ENCODE measurements at places on chromosomes 12 and 14.

DNA sequence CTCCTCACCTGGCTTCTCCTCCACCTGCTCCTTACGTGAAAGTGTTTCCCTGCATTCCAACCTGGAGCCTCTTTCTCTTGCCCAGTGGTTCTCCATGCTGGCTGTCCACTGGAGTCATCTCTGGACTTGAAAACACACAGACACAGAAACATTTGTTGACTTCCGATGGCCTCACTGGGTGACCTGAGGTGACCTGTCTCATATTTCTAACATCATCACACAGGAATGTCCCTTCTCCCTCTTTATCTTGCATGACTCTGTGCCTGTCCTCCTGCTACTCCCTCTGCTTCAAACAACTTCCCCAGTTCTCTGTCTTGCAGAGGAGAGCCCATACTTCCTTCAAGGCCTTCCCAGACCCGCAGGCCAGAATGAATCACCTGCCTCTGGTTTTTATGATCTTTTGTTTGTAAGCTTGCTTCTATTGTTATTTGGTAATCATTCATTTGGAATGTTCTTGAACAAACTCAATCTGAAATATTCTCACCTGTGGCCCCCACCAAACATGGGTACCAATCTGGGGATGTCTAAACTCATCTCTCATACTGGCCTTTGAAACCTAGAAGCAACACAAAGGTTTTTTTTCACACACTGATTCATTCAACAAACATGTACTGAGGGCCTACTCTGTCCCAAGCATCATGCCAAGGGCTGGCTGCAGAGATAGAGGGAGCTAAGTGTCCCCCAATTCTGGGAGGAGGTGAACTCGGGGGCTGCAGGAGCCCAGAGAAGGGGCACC lies 9.7 kb upstream of the RIN3 start:
- no peak for DNase-seq

GRCh38 chr14:77573964-77574363 lies 42.5 kb downstream of the SPTLC2 start:
- no peak for DNase-seq

DNA sequence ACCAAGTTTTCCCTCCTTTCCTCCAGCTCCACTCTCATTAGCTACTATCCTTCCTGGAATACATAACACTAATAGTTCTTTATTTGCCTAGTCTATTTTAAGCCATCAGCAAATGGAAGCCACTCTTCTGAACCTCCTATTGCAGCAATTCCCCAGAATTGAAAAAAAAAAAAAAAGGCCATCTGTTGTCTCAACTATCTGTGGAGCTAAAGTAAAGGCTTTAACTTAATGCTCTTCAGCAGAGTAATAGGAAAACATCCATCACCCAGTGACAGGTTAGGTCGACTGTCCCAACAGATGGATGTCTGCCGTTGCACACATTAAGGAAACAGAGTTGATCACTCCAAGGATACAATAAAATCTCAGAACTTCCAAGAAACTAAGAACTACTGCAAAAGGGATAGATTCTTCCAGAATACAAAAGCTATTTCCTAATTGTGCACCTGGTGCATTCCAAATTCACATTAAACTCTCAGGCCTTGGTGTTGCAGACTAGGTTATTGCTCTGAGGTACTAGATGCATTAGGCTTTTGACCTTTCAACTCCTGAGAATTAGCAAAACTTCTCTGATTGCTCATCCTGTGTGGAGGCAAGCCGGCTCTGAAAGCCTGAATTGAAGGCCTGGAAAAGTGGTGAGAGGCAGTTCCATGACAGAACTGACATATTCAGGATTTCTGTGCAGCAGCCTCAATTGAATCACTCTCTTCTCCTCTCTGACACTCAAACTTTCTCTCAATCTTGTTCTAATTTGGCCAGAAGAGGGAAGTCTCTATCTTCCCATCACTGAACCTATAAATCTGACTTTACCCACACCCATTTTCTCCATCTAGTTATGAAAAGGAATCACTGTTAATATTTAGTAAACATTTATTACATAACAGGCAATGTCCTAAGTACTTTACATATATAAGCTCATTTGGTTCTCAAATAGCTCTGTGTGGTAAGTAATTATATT lies 238.4 kb upstream of the HMGA2 start:
- DNase-seq = no peak

DNA sequence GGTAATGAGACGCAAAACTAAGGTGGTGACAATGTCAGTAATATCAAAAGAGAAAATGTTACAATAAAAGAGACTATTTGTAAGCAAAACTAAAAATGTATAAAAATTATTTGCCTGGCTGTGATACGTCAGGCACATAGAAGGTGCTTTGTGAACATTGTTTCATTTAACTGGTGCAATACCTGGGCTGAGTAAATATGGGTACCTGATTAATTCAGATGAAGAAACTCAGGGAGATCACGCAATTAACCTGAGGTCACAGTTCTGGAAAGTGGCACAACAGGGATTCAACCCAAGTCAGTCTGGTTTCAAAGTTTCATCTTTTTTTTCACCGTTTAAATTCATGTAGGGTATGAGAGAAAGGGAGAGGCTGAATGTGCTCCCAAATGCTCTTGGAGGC lies 71.0 kb upstream of the KRAS start:
- no peak for DNase-seq

DNA sequence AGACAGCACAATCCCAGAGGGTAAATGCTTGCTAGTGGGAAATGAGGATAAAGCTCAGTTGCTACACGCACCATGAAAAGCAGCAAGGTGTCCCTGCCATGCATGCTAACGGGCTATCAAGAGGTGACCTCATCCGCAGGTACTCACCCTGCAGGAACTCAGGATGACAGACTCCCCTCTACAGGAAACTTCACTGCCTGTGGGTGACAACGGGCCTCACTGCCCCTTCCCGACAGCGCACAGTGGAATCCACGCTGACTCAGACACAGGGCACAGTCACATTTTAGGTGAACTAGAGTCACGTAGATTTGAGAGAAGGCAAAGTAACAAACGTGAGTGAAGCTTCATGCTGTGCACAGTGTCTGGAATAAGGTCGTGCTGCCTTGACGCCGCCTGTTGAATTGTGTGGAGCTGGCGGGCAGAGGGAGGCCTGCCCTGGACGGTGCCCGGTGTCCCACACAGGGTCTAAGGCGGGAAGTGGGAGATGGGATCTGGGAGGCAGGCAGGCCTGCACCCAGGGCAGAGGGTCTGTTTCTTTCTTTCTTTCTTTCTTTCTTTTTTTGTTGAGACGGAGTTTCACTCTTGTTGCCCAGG lies 331.8 kb downstream of the TMEM132D start:
- DNase-seq = no peak

GRCh38 chr12:126668538-126668937 lies 1598.4 kb upstream of the TMEM132C start:
- DNase-seq = no peak

DNA sequence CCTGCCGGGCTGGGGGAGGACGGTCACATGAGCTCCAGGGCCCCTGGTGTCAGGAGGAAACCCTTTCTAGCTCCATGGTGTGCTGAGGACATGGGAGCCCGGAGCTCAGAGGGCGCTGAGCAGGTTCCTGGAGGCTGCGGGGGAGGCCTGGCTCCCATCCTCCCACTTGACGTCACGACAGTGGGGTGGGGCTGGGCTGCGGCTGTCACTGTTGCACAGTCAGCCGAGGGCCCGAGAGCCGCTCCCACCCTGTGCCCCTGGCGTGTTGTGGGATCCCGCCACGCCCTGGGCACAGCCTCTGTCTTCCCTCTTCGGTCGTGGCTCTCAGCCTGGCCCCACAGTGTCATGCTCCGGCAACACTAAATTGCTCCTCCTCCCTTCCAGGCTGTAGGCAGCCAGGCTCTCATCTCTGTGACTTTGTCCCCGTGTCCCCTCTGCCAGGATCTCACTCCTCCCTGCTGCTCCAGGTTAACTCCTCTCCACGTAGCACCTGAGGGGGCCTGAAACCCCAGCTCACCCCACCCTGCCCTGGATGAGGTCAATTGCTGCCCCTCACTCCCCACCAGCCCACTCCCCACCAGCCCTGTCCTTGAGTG lies 33.0 kb downstream of the BEGAIN start:
- no peak for DNase-seq

DNA sequence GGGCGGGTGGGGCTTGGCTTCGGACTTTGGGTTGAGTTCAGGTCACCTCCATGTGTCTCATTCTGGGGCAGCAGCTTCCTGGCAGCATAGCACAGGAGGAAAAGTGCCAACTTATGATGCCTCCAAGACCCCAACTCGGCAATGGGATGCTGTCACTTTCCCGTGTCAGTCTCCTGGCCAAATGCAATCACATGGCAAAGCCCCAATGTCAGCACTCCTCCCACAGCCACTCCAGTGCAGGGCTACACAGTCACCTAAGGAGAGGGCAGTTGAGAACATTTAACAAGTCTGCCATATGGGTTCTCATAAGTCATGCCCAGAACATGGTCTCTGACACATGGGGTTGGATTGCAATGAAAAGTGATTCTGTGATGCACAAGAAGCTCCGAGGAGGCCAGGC lies 26.7 kb downstream of the ELK3 start:
- no peak for DNase-seq

- no peak for DNase-seq
Measured at GRCh38 chr12:13941258-13942249, 39.8 kb downstream of the GRIN2B start.

DNA sequence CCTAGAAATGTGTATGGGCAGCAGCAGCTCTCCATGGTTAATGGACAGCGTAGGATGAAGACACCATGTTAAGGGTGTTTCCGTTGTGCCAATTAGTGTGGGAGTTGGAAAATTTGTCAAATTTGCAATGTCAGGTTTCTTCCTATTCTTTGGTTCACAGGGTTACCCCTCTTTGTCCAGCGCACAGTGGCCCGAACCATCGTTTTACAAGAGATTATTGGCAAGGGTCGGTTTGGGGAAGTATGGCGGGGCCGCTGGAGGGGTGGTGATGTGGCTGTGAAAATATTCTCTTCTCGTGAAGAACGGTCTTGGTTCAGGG lies 26.0 kb upstream of the TAMALIN start:
- DNase-seq = no peak

GRCh38 chr14:64082837-64083236 lies 211.3 kb downstream of the ESR2 start:
- DNase-seq = no peak

DNA sequence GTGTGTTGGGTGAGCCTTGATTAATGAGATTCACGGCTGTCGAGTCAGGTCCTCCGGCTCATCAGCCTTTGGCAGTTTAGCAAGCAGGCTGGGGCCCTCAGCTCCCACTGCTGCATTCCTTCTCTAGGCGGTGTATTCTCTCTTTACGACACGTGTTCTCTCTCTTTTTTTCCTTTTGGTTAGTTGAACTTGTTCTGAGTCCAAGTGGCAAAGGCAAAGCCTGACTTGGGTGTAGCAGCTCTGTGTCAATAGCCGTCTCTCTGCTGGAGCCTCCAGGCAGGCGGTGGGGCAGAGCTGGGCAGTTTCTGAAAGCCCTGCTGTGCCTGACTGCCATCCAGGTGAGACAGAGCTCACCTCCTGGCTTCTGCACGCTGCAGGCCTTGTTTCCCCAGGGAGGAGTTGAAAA lies 46.6 kb downstream of the SUSD6 start:
- no peak for DNase-seq

DNA sequence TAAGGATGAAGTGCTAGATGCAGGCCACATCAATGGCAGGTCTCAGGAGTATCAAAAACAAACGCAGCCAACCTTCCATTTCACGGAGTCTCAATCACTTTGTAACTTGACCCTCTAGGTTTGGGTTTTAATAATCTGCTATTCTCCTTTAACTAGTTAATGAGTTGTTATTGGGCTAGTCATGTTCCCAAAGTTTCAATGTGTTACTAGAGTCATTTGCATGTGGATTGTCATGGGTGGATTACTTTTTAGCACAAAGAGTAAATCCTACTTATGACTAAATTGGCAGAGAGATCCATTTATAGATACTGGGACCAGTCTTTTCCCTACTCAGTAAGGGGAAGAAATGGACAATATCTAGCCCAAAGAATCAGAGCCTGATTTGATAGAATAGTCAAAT lies 151.0 kb downstream of the BCAT1 start:
- no peak for DNase-seq

DNA sequence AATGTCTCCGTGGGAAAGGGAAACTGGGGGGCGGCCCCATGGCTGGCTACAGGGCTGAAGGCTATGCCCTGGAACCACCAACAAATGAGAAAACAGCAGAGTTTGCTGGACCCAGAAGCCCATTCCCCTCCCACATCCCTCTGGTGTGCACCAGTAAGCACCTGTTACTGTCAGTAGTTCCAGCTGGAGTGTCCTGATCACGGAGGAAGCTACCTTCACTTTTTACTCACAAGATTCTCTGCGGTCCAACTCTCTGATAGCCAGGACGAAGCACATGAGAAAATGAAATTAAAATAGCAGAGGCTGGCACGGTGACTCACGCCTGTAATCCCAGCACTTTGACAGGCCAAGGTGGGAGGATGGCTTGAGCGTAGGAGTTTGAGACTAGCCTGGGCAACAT lies 22.7 kb upstream of the MEG3 start:
- no peak for DNase-seq

DNA sequence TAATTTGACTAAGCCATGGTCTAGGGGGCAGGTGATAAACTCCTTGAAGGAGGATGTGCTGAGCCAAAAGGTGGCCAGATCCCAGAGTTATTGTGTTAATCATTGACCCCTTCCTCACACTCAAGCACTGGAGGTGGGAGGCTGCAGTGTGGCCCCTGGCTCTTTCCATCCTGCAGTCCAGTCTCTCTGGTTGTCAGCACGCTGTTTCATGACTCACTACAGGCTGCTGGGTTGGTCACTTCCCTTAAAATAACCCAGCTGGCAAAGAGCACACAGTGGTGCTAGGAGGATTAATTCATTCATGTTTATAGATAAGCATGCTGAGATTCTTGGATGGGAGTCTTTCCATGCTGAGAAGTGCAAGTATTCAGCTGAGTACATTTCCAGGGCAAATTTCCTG lies 228.9 kb downstream of the ANO2 start:
- DNase-seq = no peak

GRCh38 chr12:98456576-98457573 lies 58.5 kb upstream of the TMPO start:
- peak; percentile 9 for DNase-seq

DNA sequence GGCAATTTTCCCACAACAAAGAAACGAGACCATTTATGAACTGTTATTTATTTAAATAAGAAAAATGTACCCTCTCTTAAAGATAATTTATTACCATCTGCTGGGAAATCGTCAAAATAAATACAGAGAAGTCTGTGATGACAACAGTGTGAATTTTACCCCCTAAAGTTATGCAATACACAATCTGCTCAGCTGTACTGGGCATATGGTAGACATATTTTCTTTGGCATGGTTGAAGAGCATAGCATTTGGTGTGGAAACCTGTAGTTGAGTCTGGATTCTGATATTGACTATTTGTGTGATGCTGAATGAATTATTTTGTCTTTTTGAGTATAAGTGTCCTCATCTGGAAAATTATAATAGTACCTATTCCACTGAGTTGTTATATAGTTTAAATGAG lies 60.0 kb downstream of the CFAP54 start:
- DNase-seq = no peak

Data from stimulated activated CD4-positive, alpha-beta T cell treated with anti-CD3 and anti-CD28 coated beads, Interleukin-12 subunit alpha, Interleukin-12 subunit beta, amount 100 ng/mL, for 24 hours (primary cell).